ENCODE measurements at places on chromosomes 16 and 17.

DNA sequence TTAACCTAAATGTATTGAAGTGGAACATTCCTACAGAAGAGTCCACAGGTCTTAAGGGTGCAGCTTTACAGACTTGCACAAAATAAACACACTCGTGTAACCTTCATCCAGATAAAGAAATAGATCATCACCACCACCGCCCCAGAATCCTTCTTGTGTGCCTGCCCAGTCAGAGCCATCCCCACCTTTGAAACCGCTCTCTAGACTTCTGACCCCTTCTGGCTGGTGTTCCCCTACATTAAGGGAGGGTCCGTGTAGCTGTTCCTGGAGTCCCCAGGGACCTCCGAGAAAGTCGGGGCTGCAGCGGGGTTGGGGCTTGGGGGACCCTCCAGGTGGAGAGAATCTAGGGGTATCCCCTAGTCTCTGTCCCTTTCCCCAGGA is 9.4 kb downstream of the TBX4 start:
- DNase-seq: no peak

DNA sequence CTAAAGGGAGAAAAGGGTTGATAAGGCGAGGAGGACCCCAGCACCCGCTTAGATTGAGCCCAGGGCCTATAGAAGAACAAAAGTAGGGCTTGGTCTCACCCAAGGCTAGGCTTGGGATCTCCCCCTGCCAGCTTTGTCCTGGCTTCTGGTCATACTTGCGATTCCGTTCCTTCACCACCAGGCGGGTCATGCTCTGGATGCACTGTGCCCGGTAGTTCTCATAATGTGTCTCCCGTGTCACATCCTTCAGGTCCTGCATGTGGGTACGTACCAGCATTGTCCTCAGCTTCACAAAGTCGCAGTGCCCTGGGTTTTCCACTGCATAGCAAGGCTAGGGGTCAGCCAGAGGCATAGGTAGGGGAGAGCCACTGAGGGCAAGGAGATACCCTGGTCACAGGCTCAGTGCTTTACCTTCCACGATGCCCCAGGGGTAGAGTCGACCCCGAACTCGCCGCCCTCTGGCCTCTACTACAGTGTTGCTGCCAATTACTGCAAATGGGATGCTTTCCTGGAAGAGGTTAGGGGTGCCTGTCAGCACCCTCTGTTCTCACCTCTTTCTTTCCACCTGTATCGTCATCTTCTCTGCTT is 6.5 kb upstream of the MTMR4 start:
- no peak for DNase-seq

DNA sequence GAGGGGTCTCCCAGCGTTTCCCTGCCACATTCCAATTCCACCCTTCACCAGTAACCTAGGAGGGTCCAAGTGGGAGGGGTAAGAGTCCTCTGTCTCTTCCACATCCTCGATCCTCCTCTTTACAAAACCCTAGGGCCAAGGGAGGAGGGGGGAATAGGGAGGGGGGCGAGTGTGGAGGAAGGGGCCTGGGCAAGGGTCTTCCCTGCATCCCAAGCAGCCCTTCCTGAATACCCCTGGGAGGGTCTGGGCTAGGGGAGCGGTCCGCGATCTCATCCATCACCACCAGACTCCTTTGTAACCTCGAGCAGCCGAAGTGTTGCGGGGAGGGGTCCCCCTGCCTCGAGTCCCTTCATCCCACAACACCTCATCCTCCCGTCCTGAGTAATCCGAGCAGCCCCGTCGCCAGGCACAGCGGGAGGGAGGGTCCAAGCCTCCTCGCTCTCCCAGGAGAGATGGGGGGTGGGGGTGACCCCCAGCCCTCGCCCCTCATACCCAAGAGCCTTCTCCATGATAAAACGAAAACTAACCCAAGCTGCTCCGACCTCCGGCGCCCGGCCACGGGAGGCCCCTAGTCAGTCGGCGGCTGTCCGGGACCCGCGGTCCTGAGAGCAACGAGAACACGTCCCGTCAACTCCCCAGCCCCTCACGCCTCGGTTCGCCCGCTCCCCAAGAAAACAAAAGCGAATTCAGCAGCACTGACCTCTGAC is 502 bp downstream of the SMPD3 start:
- DNase-seq: no peak

DNA sequence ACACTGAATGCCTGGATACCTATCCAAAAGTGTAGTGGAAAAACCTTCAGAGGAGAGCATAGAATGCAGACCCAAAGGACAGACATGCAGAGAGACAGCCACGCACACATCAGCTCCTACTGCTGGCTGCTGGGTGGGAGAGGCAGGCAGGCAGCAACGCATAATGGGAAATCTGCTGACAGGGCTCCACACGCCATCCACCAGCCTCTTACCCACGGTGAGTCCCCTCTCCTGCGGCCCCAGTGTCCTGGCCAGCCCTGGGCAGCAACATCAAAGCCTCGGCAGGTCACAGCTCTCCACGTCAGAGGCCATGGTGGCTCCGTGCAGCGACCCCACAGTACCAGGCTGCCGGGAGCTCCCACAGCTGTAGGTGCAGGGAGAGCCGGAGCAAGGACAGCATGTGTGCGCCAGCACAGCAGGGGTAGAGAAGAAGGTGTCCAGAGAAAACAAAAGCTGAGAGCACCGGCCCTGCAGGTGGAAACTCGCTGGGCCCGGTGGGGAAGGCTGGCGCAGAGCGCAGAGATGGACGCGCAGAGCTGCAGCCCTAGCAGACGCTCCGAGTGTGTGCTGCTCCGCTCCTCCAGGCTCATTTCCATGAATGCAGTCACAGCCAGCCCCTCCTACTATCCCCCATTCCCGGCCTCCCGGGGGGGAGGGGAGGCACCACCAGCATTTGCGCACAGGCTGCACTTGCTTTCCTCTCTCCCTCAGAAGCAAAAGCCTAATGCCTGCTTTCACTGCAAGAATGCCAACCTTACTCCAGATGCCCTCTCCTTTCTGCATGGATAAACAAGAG is 58.9 kb downstream of the CYTH1 start:
- DNase-seq: no peak

DNA sequence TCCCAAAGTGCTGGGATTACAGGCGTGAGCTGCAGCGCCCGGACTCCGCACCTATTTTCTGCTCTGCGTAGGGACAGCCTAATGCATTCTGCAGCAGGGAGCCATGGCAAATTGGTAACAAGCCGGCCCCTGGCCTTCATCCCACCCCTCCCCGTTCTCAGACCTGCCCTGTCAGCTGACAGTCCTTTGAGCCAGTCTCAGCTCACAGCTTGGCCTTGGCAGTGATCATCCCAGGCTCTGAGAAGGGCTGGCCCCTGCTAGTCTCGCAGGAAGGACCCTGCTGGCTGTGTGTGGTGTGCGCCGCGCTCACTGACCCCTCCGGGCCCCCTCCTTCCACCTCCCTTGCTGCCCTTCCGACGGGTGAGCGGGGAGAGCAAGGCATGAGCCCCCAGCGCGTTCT is 10.3 kb upstream of the NPTX1 start:
- no peak for DNase-seq

DNA sequence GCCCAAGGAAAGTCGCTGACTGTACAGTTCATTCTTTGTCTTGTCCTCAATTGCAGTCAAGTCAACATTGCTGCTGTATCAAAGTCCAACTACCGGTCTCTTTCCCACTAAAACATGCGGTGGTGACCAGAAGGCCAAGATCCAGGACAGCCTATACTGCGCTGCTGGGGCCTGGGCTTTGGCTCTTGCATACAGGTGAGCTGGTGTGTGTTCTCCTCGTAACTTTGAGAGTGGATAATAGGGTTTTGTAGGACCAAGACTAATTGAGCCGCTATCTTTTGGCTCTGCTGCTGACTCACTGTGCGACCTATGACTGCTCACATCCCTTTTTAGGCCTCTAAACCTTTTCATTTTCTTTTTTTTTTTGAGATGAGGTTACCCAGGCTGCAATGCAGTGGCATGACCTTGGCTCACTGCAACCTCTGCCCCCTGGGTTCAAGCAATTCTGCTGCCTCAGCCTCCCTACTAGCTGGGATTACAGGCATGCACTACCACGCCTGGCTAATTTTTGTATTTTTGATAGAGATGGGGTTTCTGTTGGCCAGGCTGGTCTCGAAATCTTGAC is 38.7 kb downstream of the PHKB start:
- no peak for DNase-seq

- DNase-seq: no peak
Measured at GRCh38 chr17:15414532-15415306, 52.7 kb downstream of the CDRT4 start.

DNA sequence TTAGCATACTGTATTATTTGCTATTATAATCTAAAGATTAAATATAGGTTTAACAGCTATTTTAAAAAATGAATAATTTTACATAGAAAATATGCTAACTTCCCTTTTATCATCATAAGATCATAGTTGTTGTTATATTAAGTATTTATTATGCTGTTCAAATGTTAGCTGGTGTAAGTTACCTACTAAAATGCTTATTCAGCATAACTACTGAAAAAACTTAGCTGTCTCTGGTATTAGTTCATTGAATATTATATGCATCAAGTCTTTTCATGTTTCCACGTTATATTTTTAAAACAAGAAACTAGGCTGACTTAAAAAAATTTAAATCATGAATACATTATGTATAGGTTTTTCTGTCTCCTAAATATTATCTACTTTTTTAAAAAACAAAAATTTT is 62.6 kb downstream of the NETO2 start:
- DNase-seq: no peak

DNA sequence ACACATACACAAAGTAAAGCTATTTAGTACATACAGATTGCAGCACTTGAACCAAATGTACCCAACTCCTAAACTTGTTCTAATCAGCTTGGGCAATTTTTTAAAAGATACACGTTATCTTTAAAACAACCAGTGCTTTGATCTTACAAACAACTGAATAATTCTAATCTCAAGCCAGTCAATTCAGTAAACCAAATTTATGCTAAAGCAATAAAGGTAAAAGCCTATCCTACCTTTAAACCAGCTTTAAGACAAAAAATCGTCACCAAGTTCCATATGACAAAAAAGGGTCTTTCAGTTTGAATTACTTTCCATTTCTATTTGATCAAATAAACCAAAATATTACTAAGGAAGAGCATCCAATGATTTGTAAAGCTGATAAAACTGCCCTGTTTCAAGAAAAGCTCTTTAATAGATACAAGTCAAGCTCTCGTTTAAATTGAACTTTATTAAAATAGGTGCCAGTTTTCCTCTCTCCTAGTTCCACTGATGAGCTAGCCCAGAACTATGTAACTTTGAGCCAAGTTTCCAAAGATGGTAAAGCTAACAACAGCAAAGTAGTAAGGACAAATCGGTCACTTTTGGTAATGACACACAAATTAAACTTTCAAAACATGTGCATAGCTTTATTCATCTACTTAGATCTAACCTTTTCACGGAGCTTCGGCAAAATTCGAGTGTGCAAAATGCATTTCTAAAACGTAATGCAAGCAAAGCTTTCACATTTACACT is 10.2 kb downstream of the CRYBA1 start:
- DNase-seq: no peak

- no peak for DNase-seq
Measured at GRCh38 chr17:70208080-70208794, 38.9 kb downstream of the KCNJ2 start.

- DNase-seq: no peak
Measured at GRCh38 chr17:17191961-17192381, 14.2 kb downstream of the PLD6 start.

GRCh38 chr16:87586201-87586782 is 16.0 kb upstream of the JPH3 start:
- DNase-seq: no peak

- DNase-seq: no peak
Measured at GRCh38 chr16:26447570-26447969, 619.2 kb upstream of the C16orf82 start.

DNA sequence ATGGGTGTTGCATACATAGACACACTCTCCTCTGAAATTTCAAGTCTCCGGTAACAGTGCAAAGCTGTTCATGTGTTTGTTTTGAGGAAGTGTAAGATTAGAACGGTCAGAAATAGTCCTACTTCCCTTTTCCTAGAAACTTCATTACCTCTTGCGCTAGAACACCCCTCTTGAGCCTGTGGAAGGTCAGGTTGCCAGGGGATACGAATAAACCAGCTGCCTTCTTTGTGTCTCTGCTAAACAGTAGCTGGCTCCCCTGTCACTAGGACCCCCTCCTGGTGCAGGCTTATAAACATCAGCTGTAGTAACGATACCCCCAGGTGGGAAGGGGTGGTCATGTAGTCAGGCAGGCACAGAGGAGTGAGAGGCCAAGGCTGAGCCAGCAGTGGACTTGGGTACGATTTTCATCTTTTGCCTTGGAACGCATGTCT is 113.4 kb upstream of the RCVRN start:
- no peak for DNase-seq

DNA sequence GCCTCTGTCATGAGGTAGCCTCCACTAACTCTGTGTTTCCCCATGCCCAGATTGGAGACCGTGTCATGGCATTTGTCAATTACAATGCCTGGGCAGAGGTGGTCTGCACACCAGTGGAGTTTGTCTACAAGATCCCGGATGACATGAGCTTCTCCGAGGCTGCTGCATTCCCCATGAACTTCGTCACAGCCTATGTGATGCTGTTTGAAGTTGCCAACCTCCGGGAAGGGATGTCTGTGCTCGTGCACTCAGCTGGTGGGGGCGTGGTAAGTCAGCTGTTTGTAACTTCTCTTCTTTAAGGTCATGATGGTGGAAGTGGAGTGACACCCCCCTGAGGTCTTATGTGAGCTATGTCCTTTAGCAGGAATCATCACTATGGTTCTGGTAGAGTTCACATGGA is 36.8 kb downstream of the VAT1L start:
- no peak for DNase-seq

GRCh38 chr16:72723781-72724180 is 324.1 kb downstream of the ZFHX3 start:
- no peak for DNase-seq

GRCh38 chr17:80219763-80220053 is 425 bp downstream of the SGSH start:
- DNase-seq: no peak

- no peak for DNase-seq
Measured at GRCh38 chr16:87954361-87954760, 3.1 kb downstream of the BANP start.

GRCh38 chr16:17591655-17592405 is 121.1 kb upstream of the XYLT1 start:
- DNase-seq: no peak

GRCh38 chr16:84356591-84357116 is 11.7 kb upstream of the ATP2C2 start:
- DNase-seq: no peak

DNA sequence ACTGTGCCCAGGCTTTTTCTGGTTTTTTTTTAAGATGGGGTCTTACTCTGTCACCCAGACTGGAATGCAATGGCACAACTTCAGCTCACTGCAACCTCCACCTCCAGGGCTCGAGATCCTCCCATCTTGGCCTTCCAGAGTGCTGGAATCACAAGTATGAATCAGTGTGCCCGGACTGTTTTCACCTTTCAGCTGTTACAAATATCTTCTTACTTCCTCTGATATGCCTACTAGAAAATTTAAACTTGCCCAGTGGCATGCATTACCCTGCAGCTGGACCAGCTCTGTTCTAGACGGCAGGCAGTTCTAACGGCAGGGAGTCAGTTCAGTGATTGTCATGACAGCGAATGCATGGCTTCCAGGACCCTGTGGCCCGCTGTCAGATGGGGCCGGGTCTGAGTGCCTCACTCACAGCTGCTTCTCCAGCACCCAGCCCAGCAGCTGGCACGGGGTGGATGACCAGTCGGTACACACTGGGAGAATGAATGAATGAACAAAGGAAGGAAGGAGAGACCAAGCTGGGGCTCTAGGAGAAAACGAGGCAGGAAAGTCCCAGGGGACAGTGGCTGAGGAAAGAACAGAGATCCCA is 28.0 kb upstream of the LITAF start:
- DNase-seq: no peak

All from activated gamma-delta T cell treated with Interleukin-2 at 50 U/mL for 16 hours (primary cell).